ENCODE measurements at places on chromosomes 6 and 20.

DNA sequence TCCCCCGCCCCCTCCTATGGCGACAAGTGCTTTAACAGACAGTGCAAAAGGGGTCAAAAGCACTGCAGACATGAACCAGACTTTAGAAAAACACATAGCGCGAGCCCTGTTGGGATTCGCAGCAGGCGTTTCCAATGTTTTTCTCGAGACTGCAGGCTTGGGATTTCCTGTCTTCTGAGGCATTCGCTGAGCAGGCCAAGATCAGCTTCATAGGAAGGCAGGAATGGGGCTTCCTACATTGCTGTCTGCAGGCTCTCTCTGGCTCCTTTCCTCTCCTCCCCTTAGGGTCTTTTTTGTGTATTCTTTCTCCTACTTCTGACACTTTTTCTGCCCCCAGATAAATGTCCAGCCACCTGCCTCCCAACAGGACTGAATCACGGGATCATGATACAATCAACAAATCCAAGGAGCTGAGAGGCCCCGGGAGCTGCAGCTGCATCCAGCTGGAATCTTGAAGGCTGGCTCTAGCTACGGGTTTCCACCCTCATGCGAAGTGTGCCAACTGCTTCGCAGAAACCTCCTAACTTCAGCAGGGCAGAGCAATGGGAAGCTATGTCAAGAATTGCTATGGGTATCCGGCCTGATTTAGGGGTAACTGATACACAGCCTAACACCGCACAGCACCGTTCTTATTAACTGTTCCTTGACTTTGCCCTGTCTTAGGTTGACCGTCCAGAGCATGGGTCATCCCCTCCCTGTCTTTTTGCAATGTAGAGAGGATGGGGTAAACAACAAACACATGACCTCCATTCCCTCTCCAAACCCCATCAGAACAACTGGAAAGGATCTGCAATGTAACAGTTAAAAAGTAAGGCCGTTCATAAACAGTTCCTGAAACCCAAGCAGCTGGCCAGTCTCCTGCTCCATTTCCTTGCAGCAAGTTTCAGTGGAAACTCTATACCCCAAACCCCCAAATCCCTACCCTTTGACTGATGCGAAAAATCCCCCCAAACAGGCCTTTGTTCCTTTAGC, 31.5 kb downstream of the SNX5 start:
- DNase-seq = no peak

DNA sequence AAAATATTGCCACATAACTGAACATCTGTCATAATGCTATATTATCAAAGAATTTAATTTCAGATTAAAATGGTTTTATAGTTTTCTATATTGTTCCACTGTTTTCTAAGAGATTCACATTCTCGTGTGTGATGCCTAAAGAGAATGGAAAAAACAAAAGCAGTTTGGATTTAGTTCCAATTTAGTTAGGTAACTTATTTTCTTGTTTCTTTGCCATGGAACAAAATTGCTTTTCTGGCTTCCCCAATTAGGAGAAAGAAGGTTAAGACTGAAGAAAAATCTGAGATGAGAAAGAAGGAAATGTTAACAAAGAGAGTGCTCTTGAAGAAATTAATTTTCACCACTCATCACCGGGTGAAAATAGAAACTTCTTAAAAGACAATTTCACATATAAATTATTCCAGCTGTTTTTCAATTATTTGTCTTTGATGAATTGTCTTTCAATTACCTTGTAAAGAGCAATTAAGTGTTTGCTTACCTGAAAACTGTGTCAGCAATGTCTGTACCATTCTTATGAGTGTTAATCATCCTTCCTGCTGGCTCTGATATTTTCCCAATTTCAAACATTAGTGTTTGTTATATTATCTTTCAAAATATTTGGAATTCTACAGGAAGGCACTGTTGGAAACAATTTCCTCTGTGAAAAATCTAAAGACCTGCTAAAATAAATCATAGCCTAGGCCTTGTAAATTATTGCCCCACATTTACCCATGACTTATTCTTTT, 19.5 kb downstream of the PHACTR2 start:
- no peak for DNase-seq

- no peak for DNase-seq
These were observed 105.9 kb downstream of the MYB start for GRCh38 chr6:135286962-135287538.

DNA sequence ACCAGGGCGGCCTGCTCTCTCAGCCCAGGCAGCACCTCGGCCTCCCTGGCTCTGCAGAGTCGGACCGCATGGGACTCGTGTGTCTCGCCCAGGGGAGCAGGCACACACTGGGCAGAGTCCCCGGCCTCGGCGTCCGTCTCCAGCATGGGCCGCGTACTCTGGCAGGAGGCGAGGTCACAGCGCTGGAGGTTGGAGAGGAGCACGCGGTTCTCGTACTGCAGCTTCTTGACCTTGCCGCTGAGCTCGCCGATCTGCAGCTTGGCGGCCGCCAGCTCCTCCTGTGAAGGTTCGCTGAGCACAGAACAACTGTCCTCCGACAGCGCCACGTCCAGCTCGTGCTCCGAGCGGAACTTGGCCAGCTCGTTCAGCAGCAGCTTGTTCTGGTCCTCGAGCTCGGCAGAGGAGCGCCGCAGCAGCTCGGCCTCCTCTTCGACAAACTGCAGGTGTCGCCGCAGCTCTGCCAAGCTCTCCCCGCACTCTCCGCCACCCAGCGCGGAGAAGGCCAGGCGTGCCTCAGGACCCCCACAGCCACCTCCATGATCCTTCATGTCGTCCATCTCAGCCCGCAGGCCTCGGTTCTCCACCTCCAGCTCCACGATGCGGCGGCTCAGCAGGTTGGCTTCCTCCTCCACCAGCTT, 42.0 kb upstream of the DSN1 start:
- no peak for DNase-seq

DNA sequence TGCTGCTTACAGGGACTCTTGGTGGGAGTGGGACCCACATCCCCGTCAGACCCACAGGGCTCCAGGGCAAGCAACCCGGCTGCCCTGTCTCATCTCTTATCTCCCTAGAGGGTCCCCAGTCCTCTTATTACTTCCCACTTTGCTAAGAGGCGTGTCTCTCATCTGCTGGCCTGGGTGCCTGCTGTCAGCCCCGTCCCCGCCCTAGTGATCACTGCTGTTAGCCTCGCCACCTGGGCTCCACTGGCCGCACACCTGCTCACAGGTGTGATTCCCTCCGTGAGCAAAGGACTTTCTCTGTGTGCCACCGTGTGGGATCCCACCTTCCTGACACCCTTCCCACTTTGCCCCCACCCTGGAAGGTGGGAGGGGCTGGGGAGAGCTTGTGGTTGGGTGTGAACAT, 57.6 kb downstream of the TCP11 start:
- DNase-seq = no peak

DNA sequence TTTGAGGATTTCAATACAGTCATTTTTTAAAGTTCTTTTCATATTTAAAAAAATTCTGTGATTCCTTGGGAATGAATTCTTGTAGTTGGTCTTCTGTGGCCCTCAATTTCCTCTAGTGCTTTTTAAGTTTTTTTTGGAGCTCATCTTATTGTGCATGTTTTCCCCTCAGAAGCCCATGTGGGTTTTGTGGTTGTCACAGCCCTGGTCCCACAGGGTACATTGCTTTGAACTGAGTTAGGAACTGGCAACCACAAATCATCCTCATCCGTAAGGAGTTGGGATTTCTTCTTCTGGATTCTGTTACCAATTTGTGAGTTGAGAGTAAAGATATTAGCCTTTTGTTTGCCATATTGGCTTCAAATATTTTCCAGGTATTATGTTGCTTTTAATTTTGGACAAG, 89.9 kb downstream of the AKAP7 start:
- DNase-seq = no peak

DNA sequence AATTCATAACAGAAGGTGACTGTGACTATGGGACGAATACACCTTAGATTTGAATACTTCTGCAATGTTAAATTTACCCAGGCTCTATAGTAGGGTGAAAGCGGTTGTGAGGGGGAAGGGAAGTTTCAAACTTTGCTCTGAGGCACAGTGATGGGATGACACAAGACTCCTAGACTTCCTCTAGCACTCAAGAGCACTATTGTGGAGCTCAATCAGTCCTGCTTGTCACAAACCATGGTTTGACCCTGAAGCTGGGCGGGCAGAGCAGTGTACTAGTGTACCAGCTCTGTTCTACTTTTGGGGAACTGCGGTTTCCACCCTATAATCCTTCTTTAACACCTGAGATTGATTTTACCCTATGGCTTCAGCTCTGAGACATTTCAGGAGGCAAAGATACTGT, 17.1 kb downstream of the TRIM27 start:
- DNase-seq = no peak

GRCh38 chr6:106643061-106643460, 13.7 kb downstream of the QRSL1 start:
- DNase-seq = no peak

DNA sequence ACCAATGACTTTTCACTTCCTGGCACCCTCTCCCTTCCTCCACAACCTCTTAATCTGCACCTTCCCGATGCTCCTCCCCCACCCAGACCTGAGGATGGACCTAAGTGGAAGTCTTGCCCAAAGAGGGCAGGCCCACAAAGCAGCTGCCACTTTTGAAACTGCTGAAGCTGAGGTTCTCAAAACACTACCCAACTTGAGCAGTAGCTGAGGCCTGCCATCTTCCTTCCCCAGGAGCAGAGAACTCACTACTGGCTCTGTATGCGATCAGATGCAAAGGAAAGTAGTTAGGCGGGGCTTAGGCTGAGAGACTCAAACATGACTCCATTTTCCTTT, 1.5 kb downstream of the HM13 start:
- no peak for DNase-seq

- peak; percentile 40 for DNase-seq
These were observed 5.2 kb downstream of the FOXO3 start for GRCh38 chr6:108565893-108566292.

DNA sequence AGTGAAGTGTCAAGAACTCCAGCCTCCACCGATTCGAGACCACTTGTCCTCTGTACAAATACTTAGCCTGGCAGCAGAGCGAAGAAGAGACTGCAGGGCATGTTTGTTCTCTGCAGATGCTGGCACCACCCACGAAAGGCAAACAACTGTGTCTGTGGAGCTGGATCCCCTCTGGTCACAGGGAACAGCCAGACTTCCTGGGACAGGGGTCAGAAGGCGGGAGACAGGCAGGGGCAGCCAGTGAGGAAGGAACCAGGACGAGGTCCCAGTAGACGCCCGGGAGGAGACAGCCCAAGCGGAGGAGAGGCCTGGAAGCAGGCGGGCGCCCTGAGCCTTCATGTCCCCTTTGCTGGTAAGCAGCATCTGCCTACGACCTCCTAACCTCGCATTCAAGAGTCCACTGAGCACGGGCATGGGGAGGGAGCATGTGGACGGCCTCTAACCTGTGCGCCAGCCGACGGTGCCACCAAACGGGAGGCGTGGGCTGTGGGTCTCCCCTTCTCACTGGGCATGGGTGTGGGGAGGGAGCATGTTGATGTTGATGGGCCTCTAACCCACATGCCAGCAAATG, 265.5 kb downstream of the DLL1 start:
- no peak for DNase-seq

DNA sequence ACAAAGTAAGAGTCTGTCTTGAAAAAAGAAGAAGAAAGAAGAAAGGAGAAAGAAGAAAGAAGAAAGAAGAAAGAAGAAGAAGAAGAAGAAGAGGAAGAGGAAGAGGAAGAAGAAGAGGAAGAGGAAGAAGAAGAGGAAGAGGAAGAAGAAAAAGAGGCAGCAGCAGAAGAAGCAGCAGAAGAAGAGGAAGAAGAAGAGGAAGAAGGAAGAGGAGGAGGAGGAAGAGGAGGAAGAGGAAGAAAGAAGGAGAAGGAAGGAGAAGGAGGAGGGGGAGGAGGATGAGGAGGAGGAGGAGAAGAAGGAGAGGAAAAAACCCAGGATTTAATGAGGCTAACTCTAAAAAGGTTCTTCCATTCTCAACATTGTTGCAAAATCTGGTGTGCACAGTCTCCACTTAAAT, 95.4 kb upstream of the PDE10A start:
- no peak for DNase-seq

GRCh38 chr20:23820493-23820892, 6.0 kb downstream of the CST2 start:
- no peak for DNase-seq

GRCh38 chr6:127956260-127956888, 55.5 kb upstream of the THEMIS start:
- no peak for DNase-seq

DNA sequence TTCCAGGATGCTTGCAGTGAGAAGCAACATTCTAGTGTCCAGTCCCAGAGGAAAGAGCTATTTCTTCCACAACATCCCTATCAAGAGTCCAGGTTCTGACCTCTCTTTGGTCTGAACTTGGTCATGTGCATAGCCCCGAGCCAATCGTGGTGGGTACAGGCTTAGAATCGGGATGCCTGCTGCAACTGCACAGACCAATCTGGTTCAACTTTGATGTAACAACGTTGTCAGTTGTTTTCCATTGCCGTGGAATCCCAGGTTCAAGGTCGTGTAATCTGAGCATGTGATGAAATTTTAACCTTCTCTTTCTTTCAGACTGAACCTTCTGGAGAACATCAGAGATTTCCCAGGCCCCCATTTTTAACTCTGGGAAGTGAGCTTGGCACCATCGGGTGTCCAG, 130.5 kb downstream of the ANKRD60 start:
- DNase-seq = no peak

GRCh38 chr20:56158489-56158888, 90.0 kb upstream of the MC3R start:
- DNase-seq = no peak

- no peak for DNase-seq
These were observed 1.7 kb downstream of the ADRM1 start for GRCh38 chr20:62304331-62305148.

DNA sequence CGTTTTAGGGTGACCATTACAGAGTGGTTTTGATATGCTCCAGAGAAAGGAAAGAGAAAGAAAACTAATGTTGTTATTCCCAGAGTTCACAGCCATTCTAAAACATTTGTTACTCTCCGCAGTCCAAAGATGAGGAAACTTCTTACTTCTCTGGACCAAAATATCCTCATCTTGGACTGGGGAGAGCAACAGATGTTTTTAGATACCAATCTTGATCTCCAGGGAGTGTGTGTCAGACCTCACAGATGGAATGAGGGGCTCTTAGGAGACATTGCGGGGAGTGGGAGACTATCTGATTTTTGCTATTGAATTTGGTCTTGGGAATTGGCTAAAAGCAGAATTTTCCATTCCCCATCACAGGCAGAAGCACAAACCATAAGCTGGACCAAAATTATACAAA, 110.8 kb downstream of the TNFAIP3 start:
- no peak for DNase-seq

- DNase-seq = no peak
These were observed 46.7 kb downstream of the MARCKS start for GRCh38 chr6:113903666-113904330.

DNA sequence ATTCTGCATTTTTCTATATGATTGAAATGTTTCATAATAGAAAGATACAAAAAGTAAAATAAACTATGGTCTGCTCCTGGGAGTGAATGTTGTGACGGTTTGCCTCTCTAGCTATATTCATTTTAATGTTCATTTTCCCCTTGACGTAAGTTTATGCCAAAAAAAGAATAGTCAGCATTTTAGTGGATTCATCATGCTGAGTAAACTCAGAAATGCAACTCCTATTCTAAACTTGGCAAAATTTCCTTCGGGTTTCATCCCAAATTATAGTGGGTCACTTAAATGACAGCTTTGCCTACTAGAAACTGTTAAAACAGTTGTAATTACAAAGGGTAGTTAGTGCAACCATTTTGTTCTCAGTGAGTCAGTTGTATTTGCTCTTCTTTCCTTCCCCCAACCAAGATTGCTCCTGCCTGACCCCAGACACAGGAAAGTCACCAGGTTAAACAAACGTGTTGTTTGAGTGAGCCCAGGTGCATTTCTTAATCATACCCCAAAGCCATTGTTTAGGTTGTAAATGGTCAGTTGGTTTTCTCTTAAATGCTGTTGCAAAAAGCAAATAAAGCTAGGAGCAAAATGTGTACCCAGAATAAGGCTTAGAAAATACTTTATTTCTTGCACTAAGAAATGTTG, 482.3 kb upstream of the SOX4 start:
- DNase-seq = no peak

All from natural killer cell (primary cell).